HAP-1 (cell line): ENCODE measurements at places on chromosomes 4 and X.

DNA sequence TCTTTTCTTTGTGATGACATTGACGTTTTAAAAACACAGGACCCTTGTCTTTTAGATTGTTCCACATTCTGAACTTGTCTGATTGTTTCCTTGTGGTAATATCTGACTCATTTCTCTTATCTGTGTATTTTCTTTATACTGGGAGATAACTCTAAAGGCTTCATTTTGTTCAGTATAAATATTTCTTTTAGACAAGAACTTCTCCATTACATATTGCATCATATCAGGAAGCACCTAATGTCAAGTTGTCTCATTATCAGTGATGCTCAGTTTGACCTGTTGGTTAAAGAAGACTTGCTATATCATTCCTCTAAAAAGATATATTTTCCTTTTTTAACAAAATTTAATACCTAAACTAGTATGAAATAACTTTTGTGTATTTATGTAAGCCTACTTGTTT lies 152.3 kb upstream of the BMP3 start:
- DNase-seq = no peak

DNA sequence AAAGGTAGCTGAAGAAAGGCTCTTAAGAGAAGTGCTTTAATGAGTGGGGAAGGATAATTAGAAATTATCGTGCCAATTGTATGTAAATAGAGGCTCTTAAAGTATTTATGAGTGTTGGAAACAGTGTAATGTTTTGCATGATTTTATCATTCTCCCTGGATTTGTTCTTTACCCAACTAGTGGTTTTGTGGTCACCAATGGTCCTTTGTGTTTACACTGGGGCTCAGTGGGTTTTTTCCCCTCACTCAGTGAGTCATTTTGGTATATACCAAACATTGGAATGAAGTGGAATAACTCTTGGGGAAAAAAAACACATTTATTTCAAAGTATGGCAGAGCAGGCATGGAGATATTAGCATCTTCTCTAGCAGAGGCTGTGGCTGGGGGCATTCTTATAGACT lies 20.8 kb upstream of the LGI2 start:
- no peak for DNase-seq

DNA sequence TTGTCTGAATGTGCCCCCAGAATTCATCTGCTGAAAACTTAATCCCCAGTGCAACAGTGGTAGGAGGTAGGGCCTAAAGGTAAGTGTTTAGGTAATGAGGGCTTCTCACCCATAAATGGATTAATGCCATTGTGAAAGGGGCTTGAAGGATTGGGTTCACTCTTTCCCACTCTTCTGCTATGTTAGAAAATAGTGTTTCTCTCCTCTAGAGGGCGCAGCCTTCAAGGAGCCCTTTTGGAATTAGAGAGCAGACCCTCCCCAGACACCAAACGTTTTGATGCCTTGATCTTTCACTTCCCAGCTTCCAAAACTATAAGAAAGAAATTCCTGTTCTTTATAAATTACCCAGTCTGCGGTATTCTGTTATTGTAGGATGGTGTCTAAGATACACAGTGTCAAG lies 706.4 kb downstream of the SMARCA1 start:
- DNase-seq = peak; percentile 30

DNA sequence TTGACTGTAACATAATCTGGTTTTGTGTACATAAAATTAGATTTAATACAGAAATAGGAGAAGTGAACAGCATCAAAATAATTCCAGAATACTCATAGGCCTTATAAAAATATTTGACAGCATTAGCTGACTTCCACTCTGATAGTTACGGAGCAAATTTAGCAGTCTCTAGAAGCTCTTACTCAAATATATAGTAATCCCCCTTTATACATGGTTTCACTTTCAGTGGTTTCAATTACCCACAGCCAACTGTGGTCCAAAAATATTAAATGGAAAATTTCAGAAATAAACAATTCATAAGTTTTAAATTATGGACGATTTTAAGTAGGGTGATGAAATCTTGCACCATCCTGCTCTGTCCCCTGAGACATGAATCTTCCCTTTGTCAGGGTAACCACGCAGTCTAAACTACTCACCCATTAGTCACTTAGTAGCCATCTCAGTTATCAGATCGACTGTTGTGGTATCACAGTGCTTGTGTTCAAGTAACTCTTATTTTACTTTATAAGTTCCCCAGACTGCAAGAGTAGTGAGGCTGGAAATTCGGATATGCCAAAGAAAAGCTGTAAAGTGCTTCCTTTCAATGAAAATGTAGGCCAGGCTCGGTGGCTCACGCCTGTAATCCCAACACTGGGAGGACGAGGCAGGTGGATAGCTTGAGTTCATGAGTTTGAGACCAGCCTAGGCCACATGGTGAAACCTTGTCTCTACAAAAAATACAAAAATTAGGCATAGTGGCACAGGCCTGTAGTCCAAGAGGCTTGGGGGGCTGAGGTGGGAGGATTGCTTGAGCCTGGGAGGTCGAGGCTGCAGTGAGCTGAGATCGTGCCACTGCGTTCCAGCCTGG lies 17.2 kb upstream of the RTL9 start:
- no peak for DNase-seq
